Left renal cortex interstitium (tissue), 4 donors: ENCODE measurements at places on chromosomes 16 and 17.

- DNase-seq = no peak
Measured at GRCh38 chr16:10817963-10818941, at the start of gene TVP23A. Gene TVP23A, minus strand, starts transcription at chr16:10818794. Its CDS starts 301 bp downstream, at chr16:10818493.

DNA sequence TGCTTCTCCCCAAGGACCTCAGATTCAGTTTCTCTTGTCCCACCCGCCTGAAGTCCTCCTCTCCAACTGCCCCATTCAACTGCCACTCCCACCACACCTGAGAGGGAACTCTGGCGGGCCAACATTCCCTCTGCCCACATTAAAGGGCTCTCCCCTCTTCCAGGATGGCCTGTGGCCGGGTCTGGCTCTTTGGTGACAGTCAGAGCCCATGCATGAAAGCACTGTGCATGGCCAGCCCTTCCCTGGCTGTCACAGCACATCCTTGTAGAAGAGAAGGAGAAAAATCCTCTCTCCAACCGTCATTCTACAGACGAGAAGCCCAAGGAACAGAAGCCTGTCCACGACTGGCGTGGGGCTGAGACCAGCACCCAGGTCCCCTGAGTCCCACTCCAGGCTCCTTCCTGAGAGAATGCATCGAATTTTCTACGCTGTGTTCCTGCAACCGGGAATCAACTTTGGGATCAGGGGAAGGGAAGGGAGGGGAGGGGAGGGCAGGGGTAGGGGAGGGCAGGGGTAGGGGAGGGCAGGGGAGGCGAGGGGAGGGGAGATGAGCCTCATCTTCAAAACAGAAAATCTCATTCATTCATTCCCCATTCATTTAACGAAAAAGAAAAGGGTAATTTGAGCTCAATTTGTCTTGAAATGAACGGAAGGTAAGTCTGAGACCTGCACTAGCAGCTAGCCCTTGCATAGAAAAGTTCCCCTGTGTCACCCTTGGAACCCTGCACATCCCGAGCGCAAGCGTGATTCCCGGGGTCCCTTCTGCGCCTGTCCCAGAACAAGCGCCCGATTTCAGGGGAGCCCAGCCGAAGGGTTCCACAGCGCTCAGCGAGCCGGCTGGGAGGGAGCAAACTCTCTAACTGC, at the start of gene ABCC12:
ABCC12 (minus strand) TSS at position 68 of the 864 bp plus-strand sequence. CDS start 9,569 bp downstream, outside the sequence.
- no peak for DNase-seq

GRCh38 chr16:29848420-29849297, 14.4 kb downstream of the CDIPT start:
- no peak for DNase-seq

GRCh38 chr16:10971560-10971961, 27.2 kb downstream of the CLEC16A start:
- DNase-seq = no peak

DNA sequence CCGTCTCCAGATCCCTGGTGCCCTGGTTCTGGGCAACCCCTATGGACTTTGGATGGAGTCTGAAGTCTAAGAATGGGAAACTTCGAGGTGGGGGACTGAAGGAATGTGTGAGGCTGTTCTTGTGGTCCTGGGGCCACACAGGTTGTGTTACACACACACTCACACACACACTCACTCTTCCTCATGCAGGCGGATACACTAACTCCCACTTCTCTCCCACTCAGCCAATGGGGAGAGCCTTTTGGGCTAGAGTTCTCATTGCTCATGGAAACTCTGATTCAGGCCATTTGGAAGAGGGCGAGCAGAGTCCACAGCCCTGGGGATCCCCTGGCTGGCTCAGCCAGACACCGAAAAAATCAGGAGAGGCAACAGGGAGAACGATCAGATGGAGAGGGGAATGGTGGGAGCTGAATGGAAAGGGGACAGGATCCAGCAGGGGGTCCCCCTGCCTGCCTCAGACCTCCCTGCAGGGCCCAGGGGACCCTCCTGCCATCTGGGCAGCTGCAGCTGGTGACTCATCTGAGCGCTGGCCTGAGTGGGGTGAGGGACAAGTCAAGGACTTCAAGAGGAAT, 9.1 kb downstream of the IGFBP4 start:
- no peak for DNase-seq

DNA sequence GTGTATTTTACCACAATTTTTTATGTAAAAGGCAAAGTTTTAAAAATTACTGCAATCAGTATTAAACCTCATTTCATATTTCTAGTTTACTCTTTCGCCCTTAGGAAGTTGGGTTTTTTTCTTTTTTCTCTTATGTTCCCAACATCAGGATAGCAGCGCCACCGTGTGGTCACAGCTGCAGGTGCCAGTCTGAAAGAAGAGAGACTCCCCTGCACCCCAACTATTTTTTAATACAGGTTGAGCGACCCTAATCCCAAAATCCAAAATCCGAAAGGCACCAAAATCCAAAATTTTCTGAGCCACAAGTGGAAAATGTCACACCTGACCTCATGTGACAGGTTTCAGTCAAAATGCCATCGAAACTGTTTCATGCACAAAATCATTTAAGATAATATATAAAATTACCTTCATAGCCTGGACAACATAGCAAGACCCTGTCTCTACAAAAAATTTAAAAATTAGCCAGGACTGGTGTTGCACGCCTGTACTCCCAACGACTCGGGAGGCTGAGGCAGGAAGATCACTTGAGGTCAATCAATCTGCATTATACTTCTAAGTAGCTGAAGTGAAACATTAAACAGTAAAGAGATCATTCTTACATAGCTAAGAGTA, 21.8 kb upstream of the ASGR2 start:
- peak; percentile 26 for DNase-seq

DNA sequence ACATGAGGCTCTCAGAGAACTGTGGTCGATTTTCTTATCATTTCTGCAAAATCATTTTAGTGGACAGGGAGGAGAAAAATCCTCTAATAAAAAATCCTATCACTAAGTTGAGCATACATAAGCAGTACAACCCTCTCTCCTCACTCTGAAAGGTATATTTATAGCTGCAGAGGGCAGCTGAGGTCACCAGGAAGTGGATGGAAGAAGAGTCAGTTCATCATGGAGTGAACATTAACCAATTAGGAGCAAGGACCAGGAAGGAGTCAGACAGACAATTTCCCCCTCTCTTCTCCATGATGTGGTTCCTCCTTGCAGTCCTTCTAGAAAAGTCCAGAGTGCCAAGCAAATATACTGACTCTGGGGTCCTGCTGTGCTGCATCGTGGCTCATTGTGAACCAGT, 253.7 kb downstream of the TOX3 start:
- DNase-seq = no peak

GRCh38 chr16:83936581-83937165, 16.4 kb upstream of the OSGIN1 start:
- no peak for DNase-seq

DNA sequence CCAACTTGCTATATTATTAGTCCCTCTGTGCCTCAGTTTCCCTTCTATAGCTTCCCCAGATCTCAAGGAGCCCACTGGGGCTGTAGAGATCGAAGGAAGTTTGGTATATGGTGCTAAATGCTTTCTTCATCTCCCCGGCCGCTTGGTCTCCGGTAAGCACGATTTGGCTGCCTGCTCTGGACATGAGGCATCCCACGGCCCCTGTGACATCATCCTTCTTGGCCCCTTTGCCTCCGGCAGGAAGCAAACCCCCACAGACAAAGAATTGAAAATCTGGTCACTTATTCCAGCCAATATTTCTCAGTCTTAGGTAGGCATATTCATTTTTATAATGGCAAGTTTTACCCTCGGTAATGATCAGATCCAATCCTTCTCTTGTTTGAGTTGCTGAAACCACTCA, 65.8 kb downstream of the WSCD1 start:
- DNase-seq = no peak

- no peak for DNase-seq
Measured at GRCh38 chr17:53979991-53980390, 157.3 kb downstream of the KIF2B start.

GRCh38 chr16:23359092-23359760, 57.1 kb downstream of the SCNN1B start:
- no peak for DNase-seq

DNA sequence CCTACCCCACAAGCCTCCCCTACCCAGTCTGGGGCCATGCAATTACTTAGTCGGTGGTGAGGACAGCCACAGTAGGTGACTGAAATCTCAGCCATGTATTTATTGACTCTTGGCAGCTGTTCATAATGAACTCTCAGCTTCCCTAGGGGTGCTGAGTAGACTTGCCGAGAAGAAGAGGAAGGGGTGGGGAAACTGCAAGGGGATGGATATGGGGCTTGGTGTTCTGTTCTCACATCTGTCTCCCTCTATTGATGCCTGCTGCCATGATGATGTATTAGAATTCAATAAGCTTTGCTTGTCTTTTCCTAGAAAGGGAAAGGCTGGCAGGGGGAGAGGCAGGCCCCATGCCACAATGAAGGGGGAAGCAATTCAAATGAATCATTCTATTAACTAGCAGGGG, 112.9 kb downstream of the GP2 start:
- no peak for DNase-seq

DNA sequence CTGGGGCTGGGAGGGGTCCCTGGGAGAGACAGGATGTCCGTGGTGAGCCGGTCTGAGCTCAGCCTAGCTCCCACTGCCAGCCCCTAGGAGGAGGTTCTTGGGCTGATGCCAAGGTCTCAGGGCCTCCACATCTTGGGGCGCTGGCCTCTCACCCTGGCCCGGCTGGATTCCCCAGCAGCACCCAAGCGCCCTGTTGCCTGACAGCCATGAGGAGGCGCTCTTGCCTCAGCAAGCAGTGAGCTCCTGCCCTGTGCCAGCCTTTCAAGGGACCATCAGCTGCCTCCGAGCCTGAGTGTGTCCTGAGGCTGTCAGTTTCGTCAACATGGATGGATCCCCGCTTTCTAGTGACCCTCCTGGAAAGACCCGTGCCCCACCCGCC, 234.9 kb upstream of the CIBAR2 start:
- DNase-seq = no peak

- no peak for DNase-seq
Measured at GRCh38 chr17:78140169-78141051, 5.8 kb upstream of the C17orf99 start.

GRCh38 chr17:69428252-69428980, 13.9 kb downstream of the MAP2K6 start:
- no peak for DNase-seq

- no peak for DNase-seq
Measured at GRCh38 chr16:85525420-85526184, 87.5 kb upstream of the GSE1 start.

GRCh38 chr17:79053251-79053925, 21.2 kb upstream of the ENGASE start:
- DNase-seq = no peak

GRCh38 chr16:86026171-86026910, 127.4 kb downstream of the IRF8 start:
- DNase-seq = no peak

GRCh38 chr16:24737391-24737871, 8.0 kb downstream of the TNRC6A start:
- DNase-seq = no peak

DNA sequence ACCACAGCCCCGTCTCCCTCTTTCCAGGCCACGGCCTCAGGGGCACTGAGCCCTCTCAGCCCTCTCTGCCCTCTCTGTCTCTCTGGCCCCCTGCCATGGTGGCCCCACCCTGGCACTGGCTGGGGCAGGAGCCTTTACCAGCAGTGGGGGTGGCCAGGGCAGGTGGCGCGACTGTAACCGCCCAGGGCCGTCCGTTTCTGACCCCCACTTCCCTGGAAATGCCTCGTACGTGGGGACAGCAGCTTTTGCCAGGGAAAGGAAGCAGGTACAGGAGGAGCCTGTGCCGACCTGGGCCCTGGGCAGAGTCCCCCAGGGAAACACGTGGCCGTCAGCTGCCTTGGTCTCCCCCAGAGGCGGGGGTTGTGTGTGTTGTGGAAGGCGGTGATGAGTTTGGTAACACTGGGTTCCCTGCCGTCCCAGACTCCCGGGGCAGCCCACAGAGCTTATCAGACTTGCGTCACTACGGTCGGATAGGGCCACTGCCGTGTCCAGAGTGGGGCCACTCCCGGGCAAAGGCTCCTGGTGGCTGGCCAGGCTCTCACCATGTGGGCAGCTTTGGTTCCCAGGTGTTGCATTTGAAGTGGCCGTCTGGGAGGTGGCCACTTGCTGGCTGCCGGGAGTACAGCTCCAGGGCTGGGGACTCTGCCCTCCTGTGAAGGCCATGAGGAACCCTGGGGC, 249.3 kb upstream of the CIBAR2 start:
- no peak for DNase-seq

DNA sequence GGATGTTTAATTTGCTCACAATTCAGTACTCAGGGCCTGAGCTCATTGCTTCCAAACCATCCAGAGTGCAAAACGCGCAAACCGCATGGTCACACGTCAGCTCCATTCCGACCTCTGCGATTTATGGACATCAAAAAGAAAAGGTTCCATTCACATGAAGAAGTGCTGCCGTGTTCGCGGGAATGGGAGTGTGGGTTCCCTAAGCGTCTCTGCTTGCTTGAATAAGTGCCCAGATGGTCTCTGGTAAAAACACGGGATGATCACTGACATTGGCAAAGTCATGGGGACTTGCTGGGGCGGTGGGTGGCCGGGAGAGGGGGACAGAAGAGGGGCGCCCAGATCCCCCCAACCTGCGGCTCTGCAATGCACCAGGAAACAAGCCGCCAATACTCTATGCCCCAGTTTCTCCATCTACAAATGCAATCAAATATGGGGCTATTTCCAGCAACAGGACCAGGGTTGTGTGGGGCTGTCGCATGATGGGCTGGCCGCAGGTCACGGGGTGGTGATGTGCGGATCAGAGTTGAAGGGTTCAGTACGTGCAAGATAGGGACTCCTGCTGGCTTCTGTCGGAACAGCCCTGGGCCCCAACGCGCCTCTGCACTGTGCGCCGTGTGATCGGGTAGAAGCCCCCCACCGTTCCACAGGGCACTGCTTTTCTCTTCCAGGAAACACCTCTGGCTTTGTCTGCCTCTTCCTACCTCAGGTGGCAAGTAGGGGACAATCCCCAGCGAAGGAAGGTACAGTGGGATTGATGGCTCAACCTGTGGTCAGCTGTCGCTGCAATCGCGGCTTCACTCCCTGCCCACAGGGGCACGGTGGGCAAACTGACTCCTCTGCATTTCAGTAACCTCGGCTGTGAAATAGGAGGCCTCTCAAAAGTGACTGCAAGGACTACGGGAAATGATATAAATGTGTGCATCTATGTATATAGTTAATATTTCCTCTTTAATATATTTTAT, 11.2 kb downstream of the FOXF1 start:
- DNase-seq = no peak

DNA sequence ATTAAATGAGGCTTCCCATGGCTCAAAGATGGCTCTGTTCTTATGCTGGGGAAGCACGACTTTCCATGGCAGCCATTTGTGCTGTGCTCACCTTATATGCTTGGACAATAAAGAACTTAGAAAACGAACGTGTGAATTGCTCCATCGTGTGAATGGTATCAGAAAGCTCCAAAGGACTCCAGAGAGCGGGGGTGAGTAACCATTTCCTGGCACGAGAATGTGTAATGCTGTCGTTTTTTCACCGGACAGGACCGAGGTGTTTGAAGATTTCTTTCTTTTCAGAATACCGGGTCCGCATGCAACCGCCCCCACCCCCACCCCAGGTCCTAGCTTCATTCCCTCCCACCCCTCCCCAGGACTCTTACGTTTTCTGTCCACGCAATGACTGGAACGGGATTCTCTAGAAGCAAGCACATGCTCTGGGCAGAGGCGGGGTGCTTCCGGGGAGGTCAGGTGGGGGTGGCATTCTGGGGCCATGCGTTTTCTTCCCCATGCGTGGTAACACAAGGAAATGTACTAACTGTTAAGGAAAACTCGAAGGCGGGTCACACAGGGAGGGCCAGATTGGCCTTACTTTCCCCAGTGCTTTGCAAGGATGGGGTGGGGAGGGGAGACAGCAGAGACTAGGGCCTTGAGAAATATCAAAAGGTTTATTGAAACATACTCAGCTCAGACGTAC, 26.2 kb downstream of the GPRC5B start:
- no peak for DNase-seq
